ENCODE measurements at places on chromosomes 1 and 21. TPM values are rescaled to one million over a fixed set of nuclear protein-coding genes. Genes with fewer than 3 reads are reported as not detected.

APCS gene
- total RNA-seq, result not detected

HIVEP3 gene
- not detected for total RNA-seq

LMX1A gene
- 0.07 TPM for total RNA-seq

DNA sequence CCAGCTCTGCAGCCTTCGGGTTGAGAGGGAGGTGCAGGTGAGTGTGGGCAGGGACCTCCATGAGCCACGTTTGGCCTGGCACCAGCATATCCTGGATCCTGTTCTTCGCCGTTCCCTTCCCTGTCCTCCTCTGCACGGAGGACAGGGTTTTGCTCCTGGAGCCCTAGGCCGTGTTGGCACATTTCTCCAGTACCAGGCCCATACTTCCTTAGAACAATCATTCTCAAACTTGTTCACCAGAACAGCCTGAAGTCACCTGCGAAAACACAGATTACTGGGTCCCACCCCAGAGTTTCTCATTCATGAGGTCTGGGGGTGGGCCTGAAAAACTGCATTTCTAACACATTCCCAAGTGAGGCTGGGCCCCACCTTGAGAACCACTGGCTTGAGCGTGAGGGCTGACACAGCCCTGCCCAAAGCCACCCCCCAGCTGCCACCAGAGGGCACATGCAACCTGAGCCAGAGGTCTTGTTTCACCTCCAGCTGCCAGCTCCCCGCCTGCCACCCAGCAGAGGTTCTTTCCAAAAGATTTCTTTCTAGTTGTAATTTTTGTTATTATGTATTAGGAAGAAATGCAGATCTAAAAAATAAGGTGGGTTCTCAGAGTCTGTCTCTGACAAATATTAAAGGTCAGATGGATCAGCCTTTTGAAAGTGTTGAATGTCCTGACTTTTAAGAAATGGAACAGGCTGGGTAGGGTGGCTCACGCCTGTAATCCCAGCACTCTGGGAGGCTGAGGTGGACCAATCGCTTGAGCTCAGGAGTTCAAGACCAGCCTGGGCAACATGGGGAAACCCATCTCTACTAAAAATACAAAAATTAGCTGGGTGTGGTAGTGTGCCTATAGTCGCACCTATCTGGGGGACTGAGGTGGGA, 39.6 kb upstream of the LDLRAP1 start:
- DNase-seq, result no peak

GRCh38 chr1:205592443-205593003, 39.3 kb downstream of the ELK4 start:
- no peak for DNase-seq

DNA sequence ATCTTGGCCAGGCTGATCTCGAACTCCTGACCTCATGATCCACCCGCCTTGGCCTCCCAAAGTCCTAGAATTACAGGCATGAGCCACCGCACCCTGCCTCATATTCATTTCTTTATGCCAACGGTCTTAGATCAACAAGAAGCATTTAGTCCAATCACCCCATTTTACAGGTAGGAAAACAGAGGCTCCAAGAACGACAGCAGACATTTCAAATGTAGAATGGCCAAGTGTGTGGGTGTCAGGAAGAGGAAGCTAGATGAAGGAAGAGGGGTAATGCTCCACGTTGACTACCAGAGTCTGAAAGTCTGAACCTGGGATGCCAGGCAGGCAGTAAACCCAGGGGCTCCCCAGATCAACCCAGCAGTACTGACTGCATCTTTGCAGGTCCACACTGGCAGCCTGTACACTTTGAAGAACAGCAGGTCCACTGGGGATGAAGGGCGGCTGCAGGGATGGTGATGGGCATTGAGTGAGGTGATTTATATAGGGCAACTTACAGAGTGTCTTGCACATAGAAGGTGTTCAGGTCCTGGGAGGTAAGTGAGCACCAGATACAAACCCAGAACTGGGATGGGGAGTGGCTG, 120.2 kb downstream of the EPHB2 start:
- DNase-seq, result no peak

GRCh38 chr1:9376430-9376829, 83.7 kb downstream of the SPSB1 start:
- no peak for DNase-seq
